ENCODE measurements at places on chromosomes 7 and 10.
A peak's percentile ranks its signal among the peaks of the same experiment; 100 is the strongest.

- DNase-seq = peak; percentile 35
Measured at GRCh38 chr7:87359366-87359765, 13.9 kb downstream of the CROT start.

DNA sequence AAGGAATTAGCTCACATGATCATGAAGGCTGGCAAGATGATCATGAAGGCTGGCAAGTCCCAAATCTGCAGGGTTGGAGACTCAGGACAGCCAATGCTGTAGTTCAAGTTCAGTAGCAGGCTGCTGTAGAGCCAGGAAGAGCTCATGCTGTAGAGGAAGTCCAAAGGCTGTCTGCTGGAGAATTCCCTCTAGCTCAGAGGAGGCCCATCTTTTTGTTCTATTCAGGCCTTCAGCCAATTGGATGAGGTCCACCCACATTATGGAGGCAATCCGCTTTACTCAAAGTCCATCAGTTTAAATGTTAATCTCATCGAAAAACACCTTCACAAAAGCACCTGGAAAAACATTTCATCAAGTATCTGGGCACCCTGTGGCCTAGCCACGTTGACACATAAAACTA is 24.8 kb upstream of the FAM171A1 start:
- no peak for DNase-seq

DNA sequence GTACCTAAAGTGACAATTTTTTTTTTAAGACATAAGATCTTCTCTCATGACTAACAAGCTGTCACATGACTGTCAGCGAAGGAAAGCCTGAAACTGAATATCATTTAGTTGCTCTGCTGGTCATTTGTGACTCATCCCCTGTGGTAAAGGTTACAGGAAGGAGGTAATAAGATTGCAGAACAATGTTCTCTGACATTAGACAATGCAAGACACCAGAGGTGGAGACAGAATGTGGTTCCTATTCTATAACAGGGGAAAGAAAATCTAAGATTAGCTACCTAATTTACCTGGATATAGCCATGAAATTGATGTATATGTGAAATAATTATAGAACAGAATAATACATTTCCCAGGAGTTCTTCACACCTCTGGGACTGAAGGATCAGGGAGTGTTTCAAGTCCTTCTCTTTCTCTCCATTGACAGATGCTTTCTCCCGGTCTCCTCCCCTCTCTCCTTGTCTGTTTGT is 47.7 kb downstream of the LRGUK start:
- peak; percentile 93 for DNase-seq

- DNase-seq = no peak
Measured at GRCh38 chr7:100540073-100540723, 1.2 kb downstream of the AGFG2 start.

GRCh38 chr10:103469201-103469600 is 9.8 kb downstream of the CALHM3 start:
- DNase-seq = no peak

GRCh38 chr7:43372676-43373355 is 210.1 kb upstream of the STK17A start:
- no peak for DNase-seq

DNA sequence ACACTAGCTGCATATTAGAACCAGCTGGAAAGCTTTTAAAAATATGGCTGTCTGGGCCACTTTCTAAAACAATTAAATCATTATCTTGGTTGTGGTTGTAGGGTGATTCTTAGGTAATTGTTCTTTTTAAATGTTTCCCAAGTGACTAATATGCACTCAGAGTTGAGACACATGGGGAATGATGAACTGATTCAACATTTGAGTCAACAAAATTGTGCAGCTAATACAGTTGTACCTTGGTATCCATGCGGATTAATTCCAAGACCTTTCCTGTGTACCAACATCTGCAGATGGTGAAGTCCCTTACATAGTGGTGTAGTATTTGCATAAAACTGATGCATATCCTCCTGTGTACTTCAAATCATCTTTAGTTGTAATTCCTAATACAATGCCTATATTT is 242.2 kb downstream of the ATRNL1 start:
- no peak for DNase-seq

DNA sequence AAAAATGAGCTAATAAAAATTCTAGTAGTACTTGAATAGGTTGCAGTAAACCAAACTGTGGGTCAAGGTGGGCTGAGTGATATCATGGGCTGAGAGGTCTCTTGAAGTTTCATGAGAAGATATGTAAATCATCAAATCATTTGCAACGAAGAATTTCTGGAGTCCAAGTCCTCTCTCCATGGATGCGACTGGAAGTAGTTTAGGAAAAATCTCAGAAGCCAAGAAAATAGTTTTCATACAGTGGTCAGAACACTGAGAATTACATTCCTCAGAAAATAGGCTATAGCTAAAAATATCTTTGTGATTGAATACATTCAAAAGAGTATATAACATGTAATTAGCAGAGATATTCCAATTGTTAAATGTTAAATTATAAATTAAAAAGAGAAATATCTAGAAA is 3.6 kb upstream of the IFIT1 start:
- DNase-seq = no peak

All from epithelial cell of proximal tubule (primary cell).